HTR-8/SVneo (cell line): ENCODE measurements at places on chromosomes 5 and 9.

- DNase-seq: no peak
These were observed 103.9 kb downstream of the VAV2 start for GRCh38 chr9:133888048-133888808.

GRCh38 chr5:173741729-173742431 is 125.4 kb upstream of the BOD1 start:
- no peak for DNase-seq

- no peak for DNase-seq
These were observed 160.4 kb downstream of the SIL1 start for GRCh38 chr5:139037732-139038131.

DNA sequence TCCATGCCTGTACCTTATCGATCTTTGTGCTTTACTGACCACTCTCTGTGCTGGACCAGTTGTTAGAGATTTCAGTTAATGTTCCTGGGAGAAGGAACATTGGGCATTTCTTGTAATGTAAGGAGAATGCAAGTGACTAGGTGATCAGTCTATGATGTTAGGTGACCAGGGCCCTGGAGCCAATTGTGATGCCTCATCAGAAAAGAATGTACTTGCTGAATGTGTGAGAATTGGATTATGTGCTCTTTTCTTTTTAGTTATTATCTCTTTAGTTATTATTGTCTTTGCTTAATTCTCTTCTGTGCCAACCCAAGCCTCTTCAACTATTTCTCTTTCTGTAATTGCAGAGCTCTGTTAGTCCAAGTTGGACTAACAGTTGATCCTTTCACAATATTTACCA is 92.9 kb downstream of the LRRC70 start:
- DNase-seq: no peak

GRCh38 chr9:125085703-125086477 is 57.4 kb downstream of the SCAI start:
- no peak for DNase-seq

- no peak for DNase-seq
These were observed 464.5 kb downstream of the ICE1 start for GRCh38 chr5:5886812-5887486.

DNA sequence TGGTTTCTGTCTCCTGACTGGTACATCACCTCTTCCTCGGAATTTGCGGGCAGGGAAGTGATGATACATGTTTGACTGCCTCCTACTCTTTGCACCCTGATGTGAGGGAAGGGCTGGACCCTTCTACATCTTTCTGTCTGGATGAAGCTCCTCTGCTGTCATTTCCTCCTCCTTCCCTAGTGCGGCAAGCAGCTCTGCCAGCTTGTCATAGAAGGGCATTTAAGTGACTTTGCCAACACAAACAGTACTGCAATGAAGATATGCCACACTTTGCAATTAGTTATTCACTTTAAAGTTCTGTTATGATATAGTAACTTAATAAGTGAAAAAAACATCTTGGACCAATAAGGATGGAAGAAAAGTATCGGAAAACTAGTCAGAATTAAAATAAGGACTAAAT is 48.5 kb upstream of the ABL1 start:
- no peak for DNase-seq

DNA sequence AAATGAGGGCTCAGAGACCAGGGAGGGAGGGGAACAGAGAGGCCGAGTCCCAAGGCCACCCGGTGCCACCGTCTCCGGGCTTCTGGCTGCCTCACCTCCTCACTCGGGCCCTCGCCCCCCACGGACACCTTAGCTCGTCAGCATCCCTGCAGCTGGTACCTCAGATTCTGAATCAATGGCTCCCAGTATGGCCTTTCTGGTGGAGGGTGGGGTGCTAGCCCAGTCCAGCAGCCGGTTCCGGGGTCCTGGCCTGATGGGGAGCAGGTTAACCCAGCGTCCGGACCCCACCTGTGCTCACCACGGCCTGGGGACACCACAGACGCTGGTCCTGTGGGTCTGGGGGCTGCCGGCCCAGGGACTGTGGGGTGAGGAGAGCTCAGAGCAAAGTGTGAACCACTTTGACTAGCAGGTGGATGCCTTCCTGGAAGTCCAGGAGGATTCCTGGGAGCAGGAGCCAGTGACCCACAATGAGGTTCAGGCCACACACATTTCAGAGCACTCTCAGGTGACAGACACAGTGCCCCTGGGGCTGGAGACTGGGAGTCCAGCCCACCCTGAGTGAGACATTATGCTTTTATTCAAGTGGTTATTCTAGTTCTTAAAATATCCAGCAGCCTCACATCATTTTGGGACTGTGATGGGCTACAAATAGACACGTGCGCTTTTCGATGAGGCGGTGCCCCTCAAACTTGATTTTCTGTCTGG is 53.3 kb downstream of the AHRR start:
- no peak for DNase-seq

DNA sequence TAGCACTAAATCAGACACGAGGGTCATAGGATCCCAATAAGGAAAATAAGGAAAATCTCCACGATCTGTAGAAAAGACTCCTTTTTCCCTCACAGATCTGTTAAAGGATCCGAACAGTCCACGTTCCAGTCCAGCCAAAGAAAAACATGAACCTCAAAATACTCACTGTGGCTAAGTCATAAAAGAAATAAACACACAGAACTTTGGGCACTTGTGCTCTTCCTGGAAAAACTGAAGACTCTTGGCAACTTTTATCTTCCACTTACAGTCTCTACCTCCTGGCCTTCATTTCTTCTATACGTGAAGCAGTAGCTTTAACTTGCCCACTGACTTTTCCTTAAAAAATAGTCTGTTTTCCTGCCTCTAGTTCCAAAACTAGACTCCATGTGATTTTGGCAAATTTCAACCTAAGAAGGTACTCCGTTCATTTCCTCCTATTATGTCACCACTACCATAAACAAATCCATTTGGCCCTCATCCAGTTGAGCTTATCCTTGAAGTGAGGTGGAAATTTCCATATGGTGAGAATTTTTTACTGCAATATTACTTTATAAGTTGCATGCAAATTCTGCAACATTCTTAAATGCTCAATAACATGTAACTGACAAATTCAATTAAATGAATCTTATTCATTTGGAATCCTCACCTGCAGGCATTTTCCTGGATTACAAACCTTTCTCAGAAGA is 5.3 kb upstream of the LHFPL2 start:
- DNase-seq: no peak

- no peak for DNase-seq
These were observed 171.3 kb upstream of the ZNF462 start for GRCh38 chr9:106691627-106692026.

- DNase-seq: no peak
These were observed 499.4 kb downstream of the SPATA31D1 start for GRCh38 chr9:82487935-82488312.

- peak; percentile 20 for DNase-seq
These were observed 127.6 kb upstream of the RPS23 start for GRCh38 chr5:82405618-82406204.

- DNase-seq: no peak
These were observed 54.9 kb downstream of the FGF1 start for GRCh38 chr5:142630927-142631539.

- DNase-seq: no peak
These were observed 5.5 kb upstream of the EHMT1 start for GRCh38 chr9:137613259-137613658.

GRCh38 chr5:164027738-164028137 is 522.3 kb downstream of the MAT2B start:
- no peak for DNase-seq

DNA sequence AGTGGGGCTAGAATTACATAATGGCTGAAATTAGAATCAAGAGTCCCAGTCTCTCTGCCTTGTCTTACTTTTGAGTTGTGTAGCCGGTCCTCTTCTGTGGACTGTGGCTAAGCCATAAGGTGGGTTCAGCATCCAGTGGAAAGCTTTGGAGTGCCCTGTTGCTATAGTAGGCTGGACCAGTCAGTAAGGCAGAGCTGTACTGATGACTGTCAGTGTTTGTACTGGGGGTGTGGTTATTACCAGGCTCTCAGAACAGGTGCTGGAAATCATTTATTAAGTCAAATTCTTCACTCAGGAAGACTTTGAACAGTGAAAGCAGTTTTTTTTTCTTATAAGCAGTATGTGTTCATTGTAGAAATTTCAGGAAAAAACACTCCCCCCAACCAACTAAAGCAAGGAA is 129.4 kb downstream of the ZSWIM6 start:
- no peak for DNase-seq

- DNase-seq: no peak
These were observed 10.4 kb downstream of the ABLIM3 start for GRCh38 chr5:149151717-149152116.

- no peak for DNase-seq
These were observed 332.3 kb downstream of the BRINP1 start for GRCh38 chr9:119036969-119037368.

- no peak for DNase-seq
These were observed 205.2 kb downstream of the AOPEP start for GRCh38 chr9:94931740-94932139.

DNA sequence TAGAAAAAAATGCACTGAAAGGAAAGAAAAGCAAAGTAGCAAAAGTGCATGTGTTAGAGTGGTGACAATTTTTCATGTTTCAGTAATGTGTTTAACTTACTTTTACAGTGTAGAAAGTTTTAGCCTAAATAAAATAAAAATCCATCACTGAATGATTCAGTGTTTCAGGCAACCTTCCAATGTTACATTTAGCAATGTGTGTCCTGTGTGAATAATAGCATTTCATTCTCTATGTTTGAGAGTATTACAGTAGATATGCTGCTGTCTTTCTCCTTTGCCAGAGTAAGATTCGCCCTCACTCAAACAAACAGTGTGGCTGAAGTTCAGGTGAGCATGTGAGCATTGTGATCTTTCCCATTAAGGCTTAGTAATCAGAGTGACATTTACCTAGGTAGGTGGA is 171.1 kb downstream of the TARS1 start:
- no peak for DNase-seq

- DNase-seq: no peak
These were observed 83.0 kb upstream of the IL33 start for GRCh38 chr9:6132650-6133049.

- no peak for DNase-seq
These were observed 28.9 kb downstream of the CERT1 start for GRCh38 chr5:75482482-75482881.

- no peak for DNase-seq
These were observed 64.5 kb downstream of the PRR16 start for GRCh38 chr5:120528609-120529008.

DNA sequence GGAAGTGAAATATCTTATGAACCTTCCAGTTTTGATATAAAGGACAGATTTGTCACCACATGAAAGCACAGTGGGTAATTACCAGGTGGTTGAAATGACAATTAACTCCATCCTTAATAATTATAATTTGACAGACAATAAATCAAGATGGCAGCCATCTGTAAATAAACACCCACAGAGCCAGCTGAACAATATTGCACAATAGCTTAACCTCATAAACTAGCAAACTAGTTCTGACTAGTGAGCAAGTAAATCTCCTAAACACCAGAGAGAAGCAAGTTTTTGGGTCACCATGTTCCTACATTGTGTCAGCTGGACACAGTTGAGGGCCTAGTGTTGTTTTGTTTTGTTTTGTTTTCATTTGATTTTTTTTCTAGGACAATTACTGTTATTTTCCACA is 577.4 kb downstream of the ACTL7B start:
- no peak for DNase-seq

GRCh38 chr5:140181525-140181924 is 6.5 kb downstream of the CYSTM1 start:
- DNase-seq: no peak

- no peak for DNase-seq
These were observed 89.9 kb downstream of the SLC24A2 start for GRCh38 chr9:19698960-19699359.

- DNase-seq: no peak
These were observed 522.3 kb upstream of the NUDT12 start for GRCh38 chr5:104084896-104085295.

DNA sequence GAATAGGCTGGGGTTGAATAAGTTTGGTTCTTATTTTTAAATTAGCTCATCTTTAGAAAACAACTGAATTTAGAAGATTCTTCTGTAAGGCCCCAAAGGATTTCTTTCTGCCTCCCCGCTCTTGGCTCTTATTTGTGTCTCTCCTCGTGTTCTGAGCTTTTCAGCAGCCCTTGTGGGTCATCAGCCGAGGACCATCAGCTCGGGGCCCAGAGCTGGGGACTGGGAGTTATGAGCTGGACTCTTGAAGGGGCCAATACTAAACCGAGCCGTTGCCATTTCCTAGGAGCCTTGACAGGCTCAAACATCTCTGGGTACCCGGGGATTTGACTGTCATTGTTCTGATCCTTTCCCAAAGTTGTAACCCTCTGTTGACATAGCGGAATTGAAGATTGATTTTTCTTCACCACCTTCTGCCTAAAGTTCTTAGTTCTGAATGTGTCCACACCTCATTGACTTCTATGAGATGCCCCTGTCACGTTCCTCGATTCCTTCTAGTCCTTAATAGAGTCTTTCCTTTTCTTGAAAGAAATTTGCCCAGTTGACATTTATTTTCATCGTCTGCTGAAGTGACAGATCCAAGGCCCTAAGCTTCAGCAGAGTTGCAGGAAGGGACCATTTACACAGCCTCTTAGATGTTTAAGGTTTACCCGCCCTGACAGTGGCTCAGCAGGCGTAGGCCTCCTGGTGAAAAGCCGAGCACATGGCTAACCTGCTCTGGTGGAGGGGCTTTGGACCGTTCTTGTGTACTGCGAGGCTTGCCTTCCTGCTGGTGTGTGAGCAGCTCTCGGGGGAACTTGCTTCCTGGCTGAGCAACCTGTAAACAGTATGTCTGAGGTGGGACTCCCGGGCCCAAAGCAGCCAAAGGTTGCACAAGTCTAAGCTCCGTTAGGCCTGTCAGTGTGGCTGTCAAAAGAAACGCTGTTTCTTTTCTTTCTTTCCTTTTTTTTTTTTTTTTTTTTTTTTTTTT is 24.0 kb downstream of the ABL1 start:
- DNase-seq: no peak

DNA sequence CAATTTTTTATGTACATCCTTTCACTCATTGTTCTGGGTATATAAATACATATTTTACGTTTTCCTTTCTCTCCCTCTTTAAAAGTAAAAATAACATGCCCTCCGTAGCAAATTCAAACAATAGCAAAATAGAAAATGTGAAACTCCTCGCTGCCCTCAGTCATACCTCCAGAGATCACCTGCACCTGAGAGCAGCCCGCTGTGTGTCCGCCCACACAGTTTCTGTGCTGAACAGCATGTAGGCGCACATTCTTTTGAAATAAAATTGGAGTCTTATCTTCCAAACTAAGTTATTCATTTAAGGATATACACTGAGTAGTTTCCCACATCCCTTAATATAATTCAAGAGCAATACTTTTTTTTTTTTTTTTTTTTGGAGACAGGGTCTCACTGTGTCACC is 255.7 kb downstream of the AOPEP start:
- no peak for DNase-seq

DNA sequence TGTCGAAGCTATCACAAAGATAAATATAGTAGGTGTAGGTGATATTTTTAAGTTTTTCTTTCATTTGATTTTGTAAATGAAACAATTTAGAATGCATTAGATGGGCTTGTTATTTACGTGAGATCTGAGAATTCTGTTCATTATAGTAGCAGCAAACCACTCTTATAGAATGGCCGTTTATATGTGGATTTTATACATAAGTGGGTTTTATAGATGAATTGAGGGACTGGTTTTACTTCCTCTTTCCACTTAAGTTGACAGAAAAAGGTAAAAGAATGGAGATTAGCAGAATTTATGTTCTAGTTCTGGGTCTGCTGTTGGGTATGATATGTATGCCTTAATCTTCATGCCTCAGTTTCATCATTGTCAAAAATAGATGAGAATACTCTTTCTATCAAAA is 5.6 kb downstream of the RMI1 start:
- DNase-seq: no peak
